ENCODE measurements at places on chromosomes 13 and 19.

DNA sequence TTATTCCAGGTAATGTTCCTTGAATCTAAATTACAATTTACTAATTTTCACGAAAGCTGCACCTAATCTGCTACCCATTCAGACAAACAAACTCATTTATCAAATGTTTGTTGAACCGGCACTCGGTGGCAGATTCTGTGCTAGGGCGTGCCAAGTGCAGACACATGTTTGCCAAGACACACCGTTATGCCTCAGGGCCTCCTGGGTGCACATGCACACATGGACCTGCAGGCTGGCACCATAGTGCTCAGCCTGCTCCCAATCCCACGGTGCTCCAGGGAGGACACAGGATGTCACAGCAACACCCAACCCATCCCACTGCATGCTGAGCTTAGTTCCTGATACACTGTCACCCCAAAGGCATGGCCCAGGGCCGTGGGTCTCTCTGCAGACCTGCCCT, 7.7 kb downstream of the SCGB2B2 start:
- no peak for DNase-seq

GRCh38 chr19:5191091-5191490, 149.5 kb downstream of the PTPRS start:
- no peak for DNase-seq

GRCh38 chr13:95091755-95092154, 209.5 kb downstream of the ABCC4 start:
- DNase-seq, result no peak

- no peak for DNase-seq
Observed at GRCh38 chr19:47467914-47468313, 3.8 kb downstream of the SLC8A2 start.

DNA sequence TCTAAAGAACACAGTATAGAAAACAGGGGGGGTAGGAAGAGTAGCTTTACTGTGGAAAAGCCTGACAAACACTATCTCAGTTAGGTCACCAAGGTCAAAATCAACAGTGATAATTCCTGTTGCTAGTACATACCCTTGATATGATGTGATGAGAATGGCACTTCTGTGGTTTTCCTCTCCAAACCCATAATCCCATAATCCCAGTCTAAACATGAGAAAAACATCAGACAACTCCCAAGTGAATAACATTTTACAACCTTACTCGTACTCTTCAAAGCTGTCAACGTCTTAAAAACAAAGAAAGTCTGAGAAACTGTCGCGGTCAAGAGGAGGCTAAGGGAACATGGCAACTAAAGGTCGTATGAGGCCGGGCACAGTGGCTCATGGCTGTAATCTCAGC, 137.6 kb downstream of the FOXO1 start:
- no peak for DNase-seq

DNA sequence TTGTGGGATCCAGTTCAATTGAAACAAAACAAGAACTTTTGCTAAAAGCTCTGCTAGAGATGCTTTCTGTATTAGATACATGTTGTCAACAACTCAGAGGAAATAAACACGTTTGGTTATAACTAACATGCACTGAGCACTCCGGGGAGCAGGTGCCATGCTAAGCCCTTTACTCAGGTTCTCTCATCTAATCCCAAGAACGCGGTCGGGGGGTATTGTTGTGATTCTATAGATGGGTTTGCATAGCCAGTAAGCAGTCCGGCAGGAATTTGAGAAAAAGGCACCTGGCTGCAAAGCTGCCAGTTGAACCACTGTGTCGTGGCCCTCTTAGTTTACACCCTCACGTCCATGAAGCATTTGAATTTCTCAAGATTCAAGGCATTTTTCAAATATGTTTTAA, 24.3 kb upstream of the SPACA7 start:
- DNase-seq, result no peak

DNA sequence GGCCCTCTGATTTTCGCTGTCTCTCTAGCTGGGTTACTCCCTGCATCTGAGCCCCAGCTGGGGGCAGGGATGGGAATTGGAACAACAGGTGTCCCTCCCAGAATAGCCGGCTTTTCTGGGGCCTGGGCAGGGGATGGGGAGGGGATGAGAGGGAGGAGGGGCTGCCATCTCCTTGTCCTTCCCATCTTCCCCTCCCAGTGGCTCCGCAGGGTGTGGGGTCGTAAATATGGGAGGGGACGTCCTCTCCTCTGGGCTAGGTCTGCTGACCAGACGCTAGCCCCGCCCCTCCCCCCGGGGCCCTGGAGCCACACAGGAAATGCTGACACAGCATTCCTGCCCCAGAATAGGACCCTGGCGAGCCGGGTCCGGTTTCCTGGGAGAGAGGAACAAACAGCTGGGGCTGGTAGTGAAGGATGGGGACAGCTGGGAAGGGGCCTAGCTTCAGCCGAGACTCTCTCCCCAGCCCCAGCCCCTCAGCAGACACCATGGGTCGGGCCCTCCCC, 1.1 kb downstream of the RYR1 start:
- no peak for DNase-seq

GRCh38 chr13:44151474-44151873, 222.2 kb upstream of the SERP2 start:
- DNase-seq, result no peak

- peak; percentile 95 for DNase-seq
Observed at GRCh38 chr19:19732579-19733501, at the start of gene ZNF14. ZNF14 (minus strand) TSS chr19:19733112; CDS start chr19:19732958, 154 bp downstream.

- DNase-seq, result no peak
Observed at GRCh38 chr19:47310819-47311218, 1.2 kb downstream of the C5AR1 start.

DNA sequence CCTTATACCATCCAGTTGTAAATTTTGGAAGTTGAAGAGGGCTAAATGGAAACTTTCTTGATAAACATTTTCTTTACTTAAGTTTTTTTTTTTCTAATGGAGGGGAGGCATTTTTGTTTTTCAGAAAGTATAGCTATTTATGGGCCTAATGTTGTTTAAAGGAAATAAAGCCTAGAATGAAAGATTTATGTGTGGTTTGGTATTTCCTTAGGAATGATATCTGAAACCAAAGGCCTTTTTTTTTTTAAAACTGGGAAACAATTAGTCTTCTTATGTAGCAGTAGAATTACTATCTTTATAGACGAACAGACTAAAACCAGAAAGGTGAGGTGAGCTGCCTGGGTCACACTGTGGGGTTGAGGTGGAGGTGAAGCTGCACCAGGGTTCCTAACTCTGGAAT, 80.1 kb downstream of the ESD start:
- DNase-seq, result no peak

GRCh38 chr19:17751103-17751911, at the start of gene FCHO1:
FCHO1 (plus strand) TSS chr19:17751477; CDS start chr19:17755165, 3,688 bp downstream.
- peak; percentile 89 for DNase-seq

DNA sequence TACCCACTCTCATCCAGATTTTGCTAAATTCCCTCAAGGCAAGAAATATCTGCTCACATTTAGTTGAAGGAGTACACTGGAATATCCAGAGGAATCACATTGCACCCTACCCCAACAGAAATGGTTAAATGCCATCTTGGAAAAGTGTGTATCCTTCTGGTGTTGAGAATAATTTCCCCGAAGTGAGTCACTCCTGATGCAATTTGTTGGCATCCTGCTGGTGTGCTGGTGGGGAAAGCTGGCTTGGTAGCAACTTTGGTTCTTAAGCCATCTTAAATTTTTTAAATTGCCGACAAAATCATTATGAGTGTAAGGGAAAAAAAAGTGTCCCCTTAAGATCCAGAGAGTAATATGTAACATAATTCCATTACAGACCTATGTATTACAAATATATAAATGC, 337.3 kb upstream of the DACH1 start:
- no peak for DNase-seq

DNA sequence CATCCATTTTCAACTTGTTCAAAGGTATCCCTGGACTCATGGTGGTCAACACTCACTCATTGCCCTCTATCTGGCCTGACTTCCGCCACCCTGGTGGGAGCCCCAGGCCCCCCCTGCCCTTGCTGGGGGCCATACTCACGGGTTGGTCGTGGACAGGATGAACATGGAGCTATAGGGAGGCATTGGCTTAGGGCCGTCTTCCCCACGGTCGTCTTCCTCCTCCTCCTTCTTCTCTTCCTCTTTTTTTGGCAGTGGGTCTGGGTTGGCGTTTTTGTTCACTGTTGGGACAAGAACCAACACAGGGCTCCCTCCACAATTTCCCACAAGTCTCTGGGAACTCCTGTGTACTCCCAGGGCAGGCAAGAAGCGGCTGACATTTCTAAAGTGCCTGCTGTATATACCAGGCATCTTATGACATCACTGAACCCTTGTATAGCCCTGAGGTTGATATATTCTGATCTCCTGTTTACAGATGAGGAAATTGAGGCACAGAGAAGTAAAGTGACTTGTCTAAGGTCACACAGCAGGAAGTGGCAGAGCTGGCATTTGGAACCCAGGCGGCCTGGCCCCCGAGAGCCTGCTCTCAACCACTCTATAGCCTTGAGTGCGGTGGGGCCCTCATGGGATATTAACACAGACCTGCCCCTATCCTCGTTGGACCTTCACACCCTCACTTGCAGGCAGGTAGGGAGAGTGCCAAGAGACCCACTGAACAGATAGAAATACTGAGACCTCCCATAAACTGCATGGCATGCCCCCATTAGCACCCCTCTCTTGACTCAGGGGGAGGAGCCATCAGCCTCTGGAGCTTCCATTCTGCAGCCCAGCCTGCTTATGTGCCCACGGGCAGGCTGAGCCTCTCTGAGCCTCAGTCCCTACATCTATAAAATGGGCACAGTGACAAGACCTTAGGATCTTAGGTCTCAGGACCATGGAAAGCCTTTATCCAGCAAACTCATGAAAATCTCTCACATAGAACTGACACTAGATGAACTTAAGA, 135.0 kb downstream of the IER2 start:
- no peak for DNase-seq
